Osteoblast (primary cell): ENCODE measurements at places on chromosomes 7 and 10. TPM values are rescaled to one million over a fixed set of nuclear protein-coding genes. Genes with fewer than 3 reads are reported as not detected.

GRCh38 chr10:36280321-36280741, 638.2 kb upstream of the FZD8 start:
- peak; percentile 58 for DNase-seq

Gene SEPTIN14
- not detected in 2 replicates for total RNA-seq

DNA sequence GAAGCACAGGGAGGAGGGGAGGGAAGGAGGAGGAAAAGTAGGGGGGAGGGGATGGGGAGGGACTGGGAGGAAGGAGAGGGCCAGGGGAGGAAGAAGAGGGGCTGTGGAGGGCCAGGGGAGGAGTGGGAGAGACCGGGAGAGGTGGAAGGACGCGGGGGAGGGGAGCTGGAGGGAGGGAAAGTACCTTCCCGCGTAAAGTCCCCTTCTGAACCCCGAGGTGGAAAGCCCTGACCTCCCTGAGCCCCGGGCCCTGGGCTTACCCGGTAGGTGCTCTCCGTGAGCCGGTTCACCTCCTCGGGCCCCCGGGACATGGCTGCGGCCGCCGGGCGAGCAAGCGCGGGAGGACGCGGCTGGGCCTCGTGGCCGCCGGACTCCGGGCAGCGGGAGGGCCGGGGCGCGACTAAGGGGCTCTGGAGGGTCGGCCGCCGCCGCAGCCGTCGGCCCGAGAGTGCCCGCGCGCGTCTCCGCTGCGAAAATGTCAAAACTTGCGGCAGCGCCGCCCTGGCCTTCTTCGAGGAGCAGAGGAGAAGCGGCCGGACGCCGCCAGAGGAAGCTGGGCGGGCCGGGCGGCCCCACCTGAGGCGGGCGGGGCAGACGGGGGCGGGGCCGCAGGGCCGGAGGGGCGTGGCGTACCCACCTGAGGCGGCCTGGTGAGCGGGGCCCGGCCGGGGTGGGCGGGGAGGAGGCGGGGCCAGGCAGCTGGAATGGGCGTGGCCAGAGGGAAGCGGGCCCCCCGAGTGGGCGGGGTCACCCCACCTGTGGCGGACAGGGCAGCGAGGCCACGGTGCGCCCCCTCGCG, at the start of gene BAIAP2L1:
TSS of gene BAIAP2L1 (minus strand) at position 549 of the 799 bp plus-strand sequence. CDS start at position 311, 238 bp downstream.
- peak; percentile 93 for DNase-seq

DNA sequence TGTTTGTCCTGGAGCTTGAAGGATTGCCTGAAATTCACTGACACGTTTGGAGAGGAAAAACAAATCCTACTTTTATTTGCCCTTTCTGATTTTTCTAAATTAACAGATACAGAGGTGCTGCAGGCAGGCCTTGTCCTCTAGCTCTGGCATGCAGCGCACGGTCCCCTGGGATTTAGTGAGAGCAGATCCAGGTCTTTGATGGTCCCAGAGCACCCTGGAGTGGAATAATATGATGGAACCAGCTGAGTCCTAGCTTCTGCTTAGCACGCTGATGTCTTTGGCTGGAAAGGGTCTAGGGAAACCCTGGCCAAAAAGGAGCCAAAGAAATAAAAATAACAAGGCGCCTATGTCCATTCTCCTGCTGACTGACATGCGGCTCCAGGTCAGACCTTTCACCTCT, 40.5 kb downstream of the C10orf120 start:
- DNase-seq = no peak

DNA sequence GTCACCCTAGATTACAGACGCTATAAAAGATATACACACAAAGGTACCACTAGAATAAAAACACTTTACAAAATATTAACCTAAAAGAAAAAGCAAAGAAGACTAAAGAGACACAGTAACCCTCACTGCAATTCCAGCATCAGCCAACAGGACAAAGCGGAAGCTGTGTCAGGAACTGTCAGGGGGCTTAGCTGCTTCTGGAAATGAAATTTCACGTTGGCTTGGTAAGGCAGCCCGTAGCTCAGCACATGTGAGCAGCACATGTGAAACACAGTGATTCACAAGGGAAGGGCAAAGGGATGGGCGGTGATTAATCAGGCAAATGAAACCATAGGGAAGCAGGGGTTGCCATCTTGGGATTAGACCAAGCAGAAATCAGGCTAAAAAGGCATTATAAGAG, 195.4 kb downstream of the MGMT start:
- no peak for DNase-seq

DNA sequence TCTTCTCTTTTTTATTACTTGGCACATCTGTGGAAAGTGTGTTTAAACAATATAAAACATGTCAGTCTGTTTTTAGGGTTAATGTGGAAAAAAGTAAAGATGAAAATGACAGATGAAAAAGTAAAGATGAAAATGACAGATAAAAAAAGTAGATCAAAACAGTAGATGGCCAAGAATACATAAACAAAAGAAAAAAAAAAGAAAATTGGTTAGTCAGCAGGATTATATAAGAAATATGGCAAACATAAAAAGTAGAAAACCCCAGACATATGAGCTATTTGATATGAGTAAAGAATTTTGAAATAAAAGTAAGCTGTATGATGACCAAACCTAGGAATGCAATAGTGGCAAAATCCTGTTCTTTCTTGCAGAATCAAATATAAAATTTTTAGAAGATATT, 365.7 kb upstream of the AKR1E2 start:
- DNase-seq = no peak

DNA sequence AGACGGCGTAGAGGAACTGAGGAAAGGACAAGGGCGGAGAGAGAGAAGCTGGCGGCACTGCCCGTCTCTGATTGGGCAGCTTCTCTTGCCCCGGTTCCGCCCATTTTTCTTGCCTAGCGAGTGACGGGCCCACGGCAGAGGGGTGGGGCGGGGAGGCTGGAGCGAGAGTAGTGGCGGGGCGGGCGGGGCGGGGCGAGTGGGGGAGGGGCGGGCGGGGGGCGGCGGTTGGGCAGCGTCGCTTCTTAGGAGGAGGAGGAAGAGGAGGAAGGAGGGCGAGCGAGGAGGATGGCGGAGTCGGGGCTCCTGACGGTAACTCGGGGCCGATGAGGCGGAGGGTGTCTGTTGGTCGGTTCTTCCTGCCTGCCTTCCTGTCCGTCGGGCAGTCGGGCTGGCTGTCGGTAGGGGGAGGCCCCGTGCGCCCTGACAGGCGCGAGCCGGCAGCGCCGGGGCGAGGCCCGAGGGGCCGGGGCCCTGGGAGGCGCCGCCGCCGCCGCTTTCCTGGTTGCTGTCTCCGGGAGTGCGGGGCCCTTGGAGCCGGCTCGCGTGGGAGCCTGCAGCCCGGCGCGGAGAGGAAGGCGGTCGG, at the start of gene SHOC2:
TSS of gene SHOC2 (plus strand) at position 256 of the 583 bp plus-strand sequence. CDS start 44,755 bp downstream, outside the sequence.
- DNase-seq = peak; percentile 97

DNA sequence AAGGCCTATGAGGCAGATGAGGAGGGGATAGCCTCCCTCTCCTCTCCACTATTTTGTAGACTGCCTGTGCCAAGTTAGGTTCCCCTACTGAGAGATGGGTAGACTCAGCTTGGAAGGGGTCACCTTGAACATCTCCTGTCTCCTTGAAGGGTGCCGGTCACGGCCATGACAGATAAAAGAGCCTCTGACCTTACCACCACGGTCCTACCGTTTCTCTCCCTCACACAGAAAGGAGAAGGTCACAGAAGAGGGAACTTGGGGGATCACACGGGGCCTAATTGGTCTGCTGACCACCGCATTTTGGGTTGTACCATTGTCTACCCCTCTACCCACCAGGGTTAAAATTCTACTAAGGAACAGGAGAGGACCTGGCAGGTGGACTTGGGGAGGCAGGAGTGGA, 17.0 kb downstream of the PRSS2 start:
- no peak for DNase-seq

DNA sequence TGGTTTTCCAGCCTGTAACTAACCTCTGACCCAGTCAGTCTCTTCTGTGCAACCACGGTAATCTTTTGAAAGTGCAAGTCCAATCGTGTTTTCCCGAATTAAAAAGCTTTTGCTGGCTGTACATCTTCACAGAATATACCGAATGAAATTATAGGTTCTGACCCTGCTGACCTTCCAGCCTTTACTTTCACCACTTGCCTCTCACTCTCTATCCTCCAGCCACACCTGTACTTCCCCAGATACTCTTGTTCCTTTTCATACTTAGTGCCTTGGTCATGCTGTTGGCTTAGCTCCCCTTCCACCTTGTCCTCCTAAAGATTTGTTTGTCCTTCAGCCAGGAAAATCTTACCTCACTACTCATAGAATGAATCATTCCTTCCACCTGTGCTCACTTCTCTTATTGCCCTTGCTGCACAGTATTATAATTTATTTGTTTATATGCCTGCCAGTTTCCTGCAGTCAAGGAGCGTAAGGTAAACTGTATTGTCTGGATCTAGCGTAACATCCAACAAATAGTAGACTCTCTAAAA, 2.3 kb upstream of the PNPLA8 start:
- DNase-seq = peak; percentile 10

GRCh38 chr7:104848138-104848990, 165.6 kb upstream of the KMT2E start:
- peak; percentile 65 for DNase-seq

DNA sequence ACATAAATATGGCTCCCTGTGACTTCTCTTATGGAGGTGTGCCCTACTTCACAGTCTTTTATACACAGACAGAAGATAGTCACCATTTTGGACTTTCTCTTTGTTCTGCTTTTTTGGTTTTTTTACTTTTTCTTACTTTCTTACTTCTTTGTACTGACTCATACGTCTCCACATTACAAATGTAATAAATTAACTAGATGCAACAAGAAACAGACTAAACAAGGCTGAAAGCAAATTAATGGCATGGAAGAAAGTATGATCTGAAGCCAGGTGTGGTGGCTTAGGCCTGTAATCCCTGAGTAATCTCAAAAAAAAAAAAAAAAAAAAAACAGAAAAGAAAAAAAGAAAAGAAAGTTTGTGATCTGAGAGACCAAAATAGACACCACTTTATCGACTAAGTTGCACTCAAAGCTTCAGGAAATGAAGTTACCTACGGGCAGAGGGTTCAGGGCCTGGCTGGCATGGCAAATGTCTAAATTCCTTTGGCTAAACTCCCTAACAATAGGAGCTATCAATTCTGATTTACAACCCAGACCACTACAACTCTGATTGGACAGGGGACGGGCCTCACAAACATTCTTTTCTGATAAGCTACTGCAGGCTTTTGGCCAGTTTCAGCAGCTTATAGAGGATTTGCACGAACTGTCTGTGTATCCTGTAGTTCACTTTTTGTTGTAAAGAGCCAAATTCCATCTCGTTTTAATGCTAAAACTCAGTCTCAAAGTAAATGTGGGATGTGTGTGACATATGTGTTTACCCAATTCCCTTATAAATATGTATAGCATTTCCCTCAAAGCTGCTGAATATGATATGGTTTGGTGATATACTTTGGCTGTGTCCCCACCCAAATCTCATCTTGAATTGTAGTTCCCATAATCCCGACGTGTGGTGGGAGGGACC, 129.1 kb downstream of the SEPTIN14 start:
- DNase-seq = peak; percentile 65

GRCh38 chr7:8831376-8831775, 398.0 kb downstream of the NXPH1 start:
- no peak for DNase-seq

Gene MBLAC1
- total RNA-seq = 2.2 and 2.7 TPM in 2 replicates

DNA sequence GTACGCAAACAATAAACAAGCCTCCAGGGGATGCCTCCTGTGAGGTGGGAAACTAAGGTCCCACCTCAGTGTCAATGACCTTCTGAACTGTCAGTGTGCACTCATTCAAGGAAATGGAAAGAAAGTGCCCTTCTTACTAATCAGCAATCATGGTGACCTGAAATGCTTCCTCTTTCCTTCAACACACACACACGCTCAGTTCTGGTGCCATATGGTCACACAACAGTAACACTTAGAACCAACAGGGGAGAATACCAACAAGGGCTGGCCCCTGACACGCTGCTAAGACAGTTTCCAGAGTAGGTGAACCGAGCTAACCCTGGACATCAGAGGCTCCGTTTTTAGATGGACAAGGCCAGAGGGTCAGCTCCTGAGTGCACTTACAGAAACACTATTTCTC, 42.1 kb upstream of the EFCAB10 start:
- DNase-seq = no peak

Gene PNLIPRP2
- not detected in 2 replicates for total RNA-seq

GRCh38 chr7:101308245-101309085, 13.1 kb downstream of the IFT22 start:
- DNase-seq = peak; percentile 58

DNA sequence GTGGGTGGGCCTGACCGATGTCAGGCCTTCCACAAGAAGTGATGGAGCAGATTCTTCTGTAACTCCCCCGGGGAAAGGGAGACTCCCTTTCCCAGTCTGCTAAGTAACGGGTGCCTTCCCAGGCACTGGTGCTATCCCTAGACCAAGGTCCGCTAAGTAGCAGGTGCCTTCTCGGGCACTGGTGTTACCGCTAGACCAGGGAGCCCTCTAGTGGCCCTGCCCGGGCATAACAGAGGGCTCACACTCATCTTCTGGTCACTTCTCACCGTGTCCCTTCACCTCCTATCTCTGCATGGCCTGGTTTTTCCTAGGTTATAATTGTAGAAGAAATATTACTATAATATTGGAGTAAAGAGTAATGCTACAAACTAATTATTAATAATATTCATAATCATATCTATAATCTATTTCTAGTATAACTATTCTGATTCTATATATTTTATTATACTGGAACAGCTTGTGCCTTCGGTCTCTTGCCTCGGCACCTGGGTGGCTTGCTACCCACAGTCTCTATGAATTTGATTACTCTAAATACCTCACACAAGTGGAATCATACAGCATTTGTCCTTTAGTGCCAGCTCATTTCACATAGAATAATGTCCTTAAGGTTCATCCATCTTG, 1378.7 kb downstream of the XPNPEP1 start:
- peak; percentile 17 for DNase-seq

Gene OR2A42
- total RNA-seq = under 0.01 TPM in 1 of 2 replicates, not detected in the other

Gene ZFYVE27
- 16.5 and 19.9 TPM in 2 replicates for total RNA-seq

GRCh38 chr10:16699435-16700057, 117.7 kb downstream of the RSU1 start:
- DNase-seq = no peak

DNA sequence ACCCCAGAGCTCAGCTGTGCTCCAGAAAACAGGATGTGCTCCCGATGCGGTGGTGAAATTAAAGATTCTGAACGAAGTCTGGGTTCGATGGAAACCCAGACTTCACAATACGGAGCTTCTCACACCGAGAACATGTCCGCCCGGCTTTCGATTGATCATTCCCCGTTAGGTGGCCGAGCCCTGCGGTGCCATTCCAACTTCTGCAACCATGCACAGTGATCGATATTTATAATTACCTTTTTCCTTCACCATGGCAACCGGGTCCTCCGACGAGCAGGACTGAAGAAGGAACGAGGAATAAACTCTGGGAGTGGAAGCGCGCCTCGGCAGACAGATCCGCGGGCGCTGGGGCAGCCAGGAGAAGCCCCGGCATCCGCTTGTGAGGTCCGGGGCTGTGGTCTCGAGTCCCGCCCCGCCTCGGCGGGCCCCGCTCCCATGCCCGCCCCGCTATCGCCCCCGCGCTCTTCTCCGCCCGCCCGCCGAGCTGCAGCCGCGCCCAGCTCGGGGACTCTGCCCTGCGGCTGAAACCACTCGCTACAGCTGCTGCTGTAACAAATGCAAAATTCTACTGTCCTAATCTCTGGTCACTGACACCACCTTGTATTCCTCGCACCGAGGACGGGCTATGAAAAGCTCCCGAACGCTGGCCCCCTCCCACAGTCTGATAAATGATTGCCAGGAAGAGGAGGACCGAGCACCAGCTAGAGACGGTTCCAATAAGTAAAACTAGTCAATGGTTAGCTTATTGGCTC, 26.2 kb downstream of the ABLIM1 start:
- no peak for DNase-seq
